ENCODE measurements at places on chromosomes 16 and 17.

DNA sequence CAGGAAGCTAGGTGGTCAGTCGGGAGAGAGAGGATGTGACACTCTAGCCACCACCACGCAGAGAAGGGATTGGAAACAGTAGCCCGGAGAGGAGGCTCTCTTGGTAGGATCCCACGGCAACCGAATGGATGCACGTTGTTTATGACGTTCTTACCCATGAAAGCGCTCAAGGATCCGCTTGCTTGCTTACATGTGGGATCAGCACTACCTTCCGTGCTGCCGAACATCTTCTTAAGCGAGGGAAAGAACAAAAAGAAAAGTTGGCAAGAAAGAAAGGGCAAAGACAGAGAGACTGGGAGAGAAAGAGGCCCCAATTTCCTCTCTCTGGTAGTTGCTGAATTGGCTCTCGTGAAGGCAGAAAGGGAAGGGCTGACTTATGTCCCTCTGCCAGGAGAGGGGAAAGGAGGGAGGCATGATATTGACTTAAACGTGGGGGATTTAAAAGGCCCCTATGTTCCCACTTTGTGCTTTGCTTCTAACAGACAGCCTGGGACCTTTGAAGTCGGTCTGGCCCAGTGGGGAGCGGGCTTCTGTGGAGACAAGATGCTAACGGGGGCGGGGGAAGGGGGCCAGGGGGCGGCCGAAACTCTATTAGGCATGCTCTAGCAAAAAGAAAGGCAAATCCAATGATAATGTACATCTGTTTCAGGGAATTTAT, 35.4 kb downstream of the SNX20 start:
- no peak for DNase-seq

DNA sequence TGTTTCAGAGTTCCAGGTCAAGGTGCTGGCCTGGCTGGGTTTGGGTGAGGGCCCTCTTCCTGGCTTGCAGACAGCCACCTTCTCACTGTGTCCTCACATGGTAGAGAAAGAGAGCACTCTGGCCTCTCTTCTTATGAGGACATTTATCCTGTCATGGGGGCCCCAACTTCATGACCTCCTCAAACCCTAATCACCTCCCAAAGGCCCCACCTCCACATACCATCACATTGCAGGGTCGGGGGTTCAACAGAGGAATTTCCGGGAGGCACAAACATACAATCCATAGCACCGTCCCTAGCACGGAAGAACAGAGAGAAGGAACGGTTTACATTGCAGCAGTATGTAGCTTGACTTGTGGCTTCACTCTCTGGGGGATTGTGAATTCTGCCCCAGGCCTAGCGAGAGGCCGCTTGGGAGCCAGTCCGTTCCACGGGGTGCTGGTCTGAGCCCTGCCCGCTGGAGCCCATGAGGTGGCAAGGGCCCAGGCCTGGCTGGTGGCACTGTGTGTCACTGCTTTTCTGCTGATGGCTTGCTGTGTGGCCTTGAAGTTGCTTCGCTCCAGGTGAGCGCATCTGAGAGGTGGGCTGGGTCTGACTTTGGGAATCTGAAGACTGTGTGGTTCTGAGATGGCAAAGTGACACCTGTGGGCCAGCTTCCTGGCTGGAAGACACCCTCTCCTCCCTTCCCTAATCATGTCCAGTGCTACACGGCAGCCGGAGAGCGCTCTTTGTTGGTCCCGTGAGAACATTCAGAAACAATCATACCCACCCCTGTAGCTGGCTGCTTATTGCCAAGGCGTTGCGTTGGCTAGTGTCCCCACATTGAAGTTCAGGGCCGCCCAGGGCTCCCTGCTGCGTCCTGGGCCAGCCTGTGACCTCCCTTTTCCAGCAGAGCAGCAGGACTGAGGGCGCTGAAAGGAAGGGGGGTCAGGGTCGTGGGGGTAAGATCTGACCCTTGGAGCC, 98.3 kb downstream of the CMIP start:
- DNase-seq: no peak

DNA sequence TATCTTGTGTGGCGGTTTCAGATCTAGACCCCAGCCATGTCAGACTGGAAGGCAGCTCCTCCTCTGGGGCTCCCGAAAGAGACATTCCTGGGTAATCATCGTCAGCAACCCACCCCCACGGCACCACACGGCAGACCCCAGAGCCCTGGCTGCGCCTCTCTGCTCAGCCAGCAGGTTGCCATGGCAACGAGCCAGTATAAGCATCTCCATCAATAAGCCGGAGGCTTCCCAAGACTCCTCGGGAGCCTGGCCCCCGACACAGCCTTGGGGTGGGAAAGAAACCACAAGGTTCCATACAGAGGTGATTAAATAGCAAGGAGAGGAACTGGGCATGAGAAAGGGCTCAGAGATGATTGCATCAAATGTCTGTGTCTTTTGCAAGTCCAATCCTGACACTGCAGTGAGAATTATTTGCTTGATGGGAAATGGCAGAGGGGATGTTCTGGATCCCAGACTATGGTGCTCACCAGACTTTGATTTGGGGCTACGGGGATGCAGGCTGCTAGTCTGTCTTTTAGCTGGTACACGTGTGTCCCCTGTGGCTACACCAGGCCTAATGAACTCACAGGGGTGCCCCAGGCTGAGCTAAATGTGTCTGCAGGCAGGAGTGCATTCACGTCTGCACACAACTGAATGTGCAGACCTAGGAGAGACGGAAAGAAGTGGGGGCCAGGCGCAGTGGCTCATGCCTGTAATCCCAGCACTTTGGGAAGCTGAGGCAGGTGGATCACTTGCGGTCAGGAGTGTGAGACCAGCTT, 320.5 kb upstream of the TNRC6C start:
- DNase-seq: no peak

DNA sequence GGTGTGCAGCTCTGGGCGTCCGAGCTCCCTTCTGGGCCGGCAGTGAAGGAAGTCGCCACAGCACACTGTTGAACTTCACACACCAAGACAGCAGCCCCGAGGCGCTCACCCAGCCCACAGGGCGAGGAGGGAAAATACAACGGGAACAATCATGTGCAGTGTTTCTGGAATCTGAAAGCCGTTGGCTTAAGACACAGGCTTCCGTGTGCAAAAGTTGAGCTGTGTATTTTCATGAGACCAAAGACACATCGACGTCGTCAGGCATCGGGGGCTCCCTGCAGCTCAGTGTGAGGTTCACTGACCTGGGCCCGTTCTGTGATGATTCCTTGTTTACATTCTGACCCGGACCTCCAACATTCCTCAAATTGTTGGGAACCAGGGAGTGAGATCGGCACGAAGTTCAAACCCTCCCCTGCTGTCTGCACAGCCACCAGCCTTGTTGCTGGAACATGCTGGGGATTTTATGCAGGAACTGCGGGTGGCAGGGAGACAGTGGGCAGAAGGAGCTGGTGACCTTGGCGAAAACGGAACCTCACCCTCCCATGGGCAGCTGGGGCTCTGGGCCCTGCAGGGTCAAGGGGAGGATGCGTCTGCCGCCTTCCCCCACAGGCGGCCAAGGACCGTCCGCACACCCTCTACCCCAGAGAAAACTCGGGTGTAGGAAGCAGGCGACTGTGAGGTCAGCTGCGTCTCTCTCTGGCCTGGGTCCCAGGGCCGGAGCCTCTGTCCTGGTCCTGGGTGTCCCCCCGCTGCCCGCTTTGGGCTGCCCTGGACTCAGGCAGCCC, 72.2 kb downstream of the METRNL start:
- DNase-seq: no peak

GRCh38 chr17:4969551-4970173, 2.0 kb upstream of the SPAG7 start:
- no peak for DNase-seq

DNA sequence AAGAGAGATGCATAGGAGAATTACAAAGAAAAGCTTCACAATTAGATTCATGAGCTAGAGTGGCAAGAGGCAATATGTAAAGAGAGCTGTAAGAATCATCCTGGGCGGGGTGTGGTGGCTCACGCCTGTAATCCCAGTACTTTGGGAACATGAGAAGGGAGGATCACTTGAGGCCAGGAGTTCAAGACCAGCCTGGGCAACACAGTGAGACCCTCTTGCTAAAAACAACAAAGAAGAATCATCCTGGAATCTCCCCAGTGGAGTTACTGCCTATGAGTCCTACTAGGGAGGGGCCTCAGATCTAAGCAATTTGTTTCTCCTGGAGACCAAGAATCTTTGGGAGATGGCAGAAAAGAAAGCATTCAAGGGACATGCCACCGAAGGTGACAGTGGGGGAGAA, 119.1 kb downstream of the HIC1 start:
- DNase-seq: no peak

DNA sequence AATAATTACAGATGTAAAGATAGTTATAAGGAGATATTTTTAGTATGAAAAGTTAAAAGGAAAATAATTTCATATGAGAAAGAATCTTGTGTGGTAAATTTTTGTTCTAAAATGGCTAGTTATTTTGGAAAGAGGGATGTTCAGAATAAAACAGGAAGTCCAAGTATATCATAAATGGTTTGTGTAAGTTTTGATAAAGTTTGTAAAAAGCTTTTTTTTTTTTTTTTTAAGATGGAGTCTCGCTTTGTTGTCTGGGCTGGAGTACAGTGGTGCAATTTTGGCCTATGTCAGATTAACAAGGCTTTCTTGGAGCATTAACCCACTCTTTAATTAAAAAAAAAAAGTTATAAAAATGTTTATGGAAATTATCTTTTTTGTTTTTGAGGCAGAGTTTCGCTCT, 8.2 kb upstream of the CDK10 start:
- DNase-seq: no peak

DNA sequence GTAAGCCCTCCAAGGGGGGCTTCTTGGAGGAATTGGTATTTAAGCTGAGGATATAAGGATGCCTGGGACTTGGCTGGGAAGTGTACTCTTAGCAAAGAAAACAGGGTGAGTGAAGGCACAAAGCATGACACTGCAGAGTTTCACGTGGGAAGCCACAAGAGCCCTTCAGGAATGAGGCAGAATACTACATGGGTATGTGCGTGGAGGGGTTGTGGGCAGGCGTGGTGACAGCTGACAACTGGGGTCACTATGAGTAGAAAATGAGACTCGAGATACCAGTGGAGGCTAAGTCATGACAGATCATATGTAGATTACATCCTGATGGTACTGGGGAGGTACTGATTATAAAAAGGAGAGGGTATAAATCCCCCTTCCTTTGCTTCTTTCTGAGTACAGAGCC, 78.1 kb upstream of the XYLT1 start:
- DNase-seq: no peak

- DNase-seq: no peak
Observed at GRCh38 chr17:55354941-55355340, 66.7 kb downstream of the MMD start.

- no peak for DNase-seq
Observed at GRCh38 chr17:12584727-12585126, 81.0 kb upstream of the MYOCD start.

DNA sequence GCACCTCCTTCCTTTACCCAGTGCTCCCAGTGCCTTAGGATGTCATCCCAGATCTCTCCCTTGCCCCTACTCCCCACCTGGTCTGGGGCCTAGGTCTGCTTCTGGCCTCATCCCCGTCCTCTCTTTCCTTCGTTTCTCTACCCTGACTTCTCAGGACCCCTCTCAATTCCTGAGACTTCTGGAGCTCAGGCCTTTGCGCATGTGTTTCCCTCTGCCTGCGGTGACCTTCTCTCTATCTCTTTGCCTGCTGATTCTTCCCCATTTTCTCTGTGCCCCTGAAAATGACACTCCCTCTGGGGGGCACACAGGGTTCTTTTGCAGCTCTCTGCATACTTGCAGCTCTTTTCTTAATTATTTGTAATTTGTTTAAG, 13.5 kb downstream of the ADORA2B start:
- DNase-seq: no peak

GRCh38 chr16:78786635-78787034, 687.2 kb downstream of the WWOX start:
- no peak for DNase-seq

DNA sequence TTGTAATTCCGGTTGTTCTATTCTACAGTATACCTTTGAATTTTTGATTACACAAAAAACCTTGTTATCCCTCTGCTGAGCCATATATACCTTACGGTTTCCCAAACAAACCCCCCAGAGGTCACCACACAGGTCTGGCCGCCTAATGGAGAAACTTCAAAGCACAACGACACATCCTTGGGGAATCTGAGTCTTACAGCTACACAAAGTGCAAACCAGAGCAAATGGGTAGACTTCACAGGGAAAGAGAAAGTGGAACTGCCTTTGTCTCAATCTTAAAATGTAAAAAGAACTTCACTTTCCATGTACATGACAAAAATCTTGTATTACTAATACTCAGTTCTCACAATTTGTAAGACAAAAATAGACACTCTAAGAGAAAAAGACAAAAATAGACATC, 2.7 kb downstream of the FBXO31 start:
- no peak for DNase-seq

- no peak for DNase-seq
Observed at GRCh38 chr17:67095803-67096202, 51.4 kb downstream of the CACNG1 start.

GRCh38 chr17:74759243-74759801, 10.9 kb downstream of the NHERF1 start:
- no peak for DNase-seq

DNA sequence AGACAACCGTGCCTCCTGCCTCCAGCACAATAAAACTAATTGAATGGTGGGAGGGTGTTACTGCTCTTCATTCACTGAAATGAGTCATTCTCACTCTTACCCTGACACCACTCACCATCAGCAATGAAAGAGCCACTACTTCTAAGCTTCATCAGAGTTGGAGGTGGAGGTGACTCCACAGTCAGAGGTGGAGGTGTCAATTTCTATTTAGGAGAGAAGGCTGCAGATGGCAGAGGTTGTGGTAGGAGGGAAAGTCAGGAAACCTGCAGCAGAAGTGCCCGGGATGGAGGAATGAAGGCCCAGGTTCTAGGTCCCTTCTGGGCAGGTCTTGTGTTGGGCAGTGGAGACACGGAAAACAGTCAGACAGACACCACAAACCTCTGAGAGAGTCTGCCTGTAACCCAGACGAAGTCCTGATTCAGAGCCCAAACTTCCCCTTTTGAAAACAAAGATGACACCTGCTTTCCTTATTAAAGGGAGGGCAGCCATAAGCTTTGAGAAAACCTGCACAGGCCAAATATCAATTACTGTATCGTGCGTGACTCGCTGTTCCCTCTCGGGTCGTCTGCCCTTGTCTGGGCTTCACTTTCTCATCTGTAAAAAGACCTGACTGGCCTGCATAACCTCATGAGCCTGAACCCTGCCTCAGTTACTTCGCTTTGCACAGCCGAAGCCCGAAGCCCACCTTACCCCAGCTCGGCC, 668 bp downstream of the ATPAF2 start:
- no peak for DNase-seq

- DNase-seq: no peak
Observed at GRCh38 chr16:57341441-57342303, 16.9 kb upstream of the CCL22 start.

DNA sequence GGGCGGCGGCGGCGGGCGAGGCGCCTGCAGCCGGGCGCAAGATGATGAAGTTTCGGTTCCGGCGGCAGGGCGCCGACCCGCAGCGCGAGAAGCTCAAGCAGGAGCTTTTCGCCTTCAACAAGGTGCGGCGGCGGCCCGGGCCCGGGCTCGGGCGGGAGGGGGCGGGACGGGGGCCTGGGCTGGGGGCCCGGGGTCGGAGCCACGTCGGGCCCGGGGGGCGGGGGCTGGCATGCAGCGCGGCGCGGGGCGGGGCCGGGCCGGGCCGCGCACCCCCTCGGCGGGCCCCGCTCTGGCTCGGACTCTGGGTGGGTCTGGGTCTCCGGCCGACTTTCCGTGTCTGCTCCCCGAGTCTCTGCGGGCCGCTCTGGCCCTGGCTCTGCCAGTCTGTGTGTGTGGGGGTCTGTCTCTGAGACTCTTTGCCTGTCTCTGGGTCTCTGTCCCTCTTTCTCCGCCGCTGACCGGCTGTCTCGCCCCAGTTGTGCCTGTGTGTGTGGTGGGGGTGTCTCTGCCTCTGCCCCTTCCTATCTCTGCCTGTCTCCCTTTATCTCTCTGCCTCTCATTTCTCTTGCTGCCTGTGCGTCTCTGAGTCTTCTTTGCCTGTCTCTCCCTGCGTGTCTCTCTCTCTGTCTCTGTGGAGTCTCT, 328 bp downstream of the LLGL1 start:
- no peak for DNase-seq
